ENCODE measurements at places on chromosomes 2 and 18.

DNA sequence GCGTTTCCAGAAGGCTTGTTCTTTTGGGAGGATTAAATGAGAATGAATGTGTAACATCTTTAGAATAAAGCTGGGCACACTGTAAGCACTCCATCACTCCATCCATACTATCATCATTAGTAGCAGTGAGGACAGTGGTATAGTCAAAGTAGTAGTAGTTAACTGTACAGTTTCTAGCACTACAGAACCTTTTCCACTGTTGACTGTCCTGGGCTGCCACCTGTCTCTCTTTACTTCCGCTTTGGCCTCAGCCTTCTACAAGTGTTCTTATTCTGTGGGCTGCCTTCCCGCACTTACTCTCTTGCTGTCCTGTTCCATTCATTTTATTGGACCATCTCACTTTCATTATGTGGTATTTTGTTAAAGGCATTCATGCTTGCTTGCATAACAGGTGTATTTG is 3.3 kb downstream of the SLC9A2 start:
- H3K36me3 ChIP-seq = no peaks in the 10 kb centered on the region
- DNase-seq = no peak

- no peak for DNase-seq
- no peaks in the 10 kb centered on the region for H3K27me3 ChIP-seq
- H3K4me3 ChIP-seq = no peak overlapping the region
- H3K27ac ChIP-seq = no peak overlapping the region
- H3K4me1 ChIP-seq = no peaks in the 10 kb centered on the region
- no peaks in the 10 kb centered on the region for H3K36me3 ChIP-seq
These were observed 567.0 kb upstream of the SOX11 start for GRCh38 chr2:5125017-5125730.

- no peak overlapping the region for H3K4me3 ChIP-seq
- H3K27me3 ChIP-seq = no peaks in the 10 kb centered on the region
- no peak for DNase-seq
- no peaks in the 10 kb centered on the region for H3K4me1 ChIP-seq
- no peak overlapping the region for H3K27ac ChIP-seq
These were observed 180.3 kb upstream of the TCF4 start for GRCh38 chr18:55768255-55768654.

- DNase-seq = no peak
- H3K4me3 ChIP-seq = no peak overlapping the region
- no peaks in the 10 kb centered on the region for H3K27me3 ChIP-seq
- H3K36me3 ChIP-seq = no peaks in the 10 kb centered on the region
These were observed 5.2 kb downstream of the RAPGEF4 start for GRCh38 chr2:172740856-172741255.

- no peak overlapping the region for H3K27ac ChIP-seq
- no peaks in the 10 kb centered on the region for H3K36me3 ChIP-seq
- H3K4me1 ChIP-seq = no peaks in the 10 kb centered on the region
These were observed 9.3 kb upstream of the PTMA start for GRCh38 chr2:231699006-231699405.

GRCh38 chr2:24515831-24516230 is 24.8 kb downstream of the NCOA1 start:
- no peaks in the 10 kb centered on the region for H3K4me1 ChIP-seq
- no peak overlapping the region for H3K4me3 ChIP-seq
- no peak overlapping the region for H3K27ac ChIP-seq
- no peaks in the 10 kb centered on the region for H3K36me3 ChIP-seq

Data from T-cell (primary cell).